ENCODE measurements at places on chromosomes 4 and X. TPM values are rescaled to one million over a fixed set of nuclear protein-coding genes. Genes with fewer than 3 reads are reported as not detected.

The SPARCL1 gene
- not detected for total RNA-seq

The WDR17 gene
- total RNA-seq: 2.5 TPM

The CCKAR gene
- not detected for total RNA-seq

The ADAM29 gene
- total RNA-seq: not detected

DNA sequence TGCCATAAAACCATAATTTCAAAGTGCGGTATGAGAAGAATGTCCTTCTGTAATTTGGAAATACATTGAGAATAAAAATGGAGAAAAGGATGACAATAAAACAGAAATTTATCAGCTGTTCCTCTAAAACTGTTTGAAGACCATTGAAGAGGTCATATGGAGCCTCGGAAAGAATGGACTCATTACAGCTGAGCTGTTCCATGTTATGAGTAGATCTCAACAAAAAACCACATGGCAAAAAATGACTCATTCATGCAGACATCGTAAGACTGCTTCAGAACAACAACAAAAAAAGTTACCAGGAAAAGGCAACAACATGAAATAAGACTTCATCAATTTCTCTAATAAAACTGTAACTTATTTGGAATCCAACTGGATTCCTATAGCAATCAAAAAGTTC, 39.7 kb downstream of the AKAP4 start:
- DNase-seq: no peak

- DNase-seq: no peak
Measured at GRCh38 chrX:101759000-101759399, 99.3 kb upstream of the ARMCX2 start.

GRCh38 chr4:124636788-124637187, 75.7 kb downstream of the ANKRD50 start:
- DNase-seq: no peak

- DNase-seq: no peak
Measured at GRCh38 chr4:111681751-111682150, 463.5 kb upstream of the FAM241A start.

All from activated naive CD4-positive, alpha-beta T cell treated with anti-CD3 and anti-CD28 coated beads, Interleukin-2, amount 50 U/mL, for 72 hours (primary cell).